Omental fat pad (tissue), 4 donors: ENCODE measurements at places on chromosomes 3 and 15. TPM values are rescaled to one million over a fixed set of nuclear protein-coding genes. Genes with fewer than 3 reads are reported as not detected.

DNA sequence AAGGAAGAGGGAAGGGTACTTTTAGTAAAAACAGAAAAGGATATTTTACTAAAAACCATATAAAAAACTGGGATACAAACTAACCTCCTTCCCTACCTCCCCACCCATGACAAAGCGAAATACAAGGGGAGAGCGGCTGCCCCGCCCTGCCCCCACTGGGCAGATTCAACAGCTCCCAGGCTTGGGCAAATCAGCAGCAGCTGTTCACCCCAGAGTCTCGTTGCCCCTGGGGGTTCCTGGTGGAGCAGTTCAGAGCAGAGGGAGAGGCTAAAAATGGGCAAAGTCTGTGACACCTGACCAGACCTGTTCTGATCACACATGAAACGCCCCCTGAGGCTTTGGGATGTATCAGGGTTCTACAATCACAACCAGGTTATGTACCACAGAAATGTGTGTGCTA is 2.5 kb upstream of the ETFA start:
- no peak for DNase-seq

DNA sequence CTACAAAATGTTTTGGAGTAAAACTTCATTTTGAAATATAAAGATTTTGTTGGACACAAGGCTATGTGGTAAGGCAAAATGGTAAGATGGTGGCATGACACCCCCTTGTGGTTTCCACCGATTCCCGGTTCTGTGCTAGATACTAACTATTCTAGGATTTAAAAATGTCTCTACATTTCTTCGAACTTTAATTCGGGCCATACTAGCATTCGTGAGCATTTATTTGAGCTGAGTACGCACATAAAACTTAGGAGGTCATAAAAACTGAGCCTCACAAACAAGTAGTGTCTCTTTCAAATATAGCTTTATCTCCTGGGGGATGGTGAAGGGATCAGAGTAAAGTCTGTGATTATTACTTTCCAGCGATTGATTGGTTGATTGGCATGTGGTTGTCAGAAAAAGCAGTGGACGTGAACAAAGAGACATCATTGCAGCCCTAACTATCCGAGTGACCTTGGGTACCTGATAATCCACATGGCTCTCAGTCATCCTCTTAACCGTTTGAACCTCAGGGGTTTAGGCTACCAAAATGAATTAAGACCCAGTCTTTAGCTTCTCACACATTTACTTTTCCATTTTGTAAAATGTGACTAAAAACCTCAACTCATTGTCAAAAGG is 1.1 kb upstream of the ZNF639 start:
- DNase-seq: no peak

GRCh38 chr15:70857562-70858285 is 3.8 kb upstream of the LARP6 start:
- no peak for DNase-seq

DNA sequence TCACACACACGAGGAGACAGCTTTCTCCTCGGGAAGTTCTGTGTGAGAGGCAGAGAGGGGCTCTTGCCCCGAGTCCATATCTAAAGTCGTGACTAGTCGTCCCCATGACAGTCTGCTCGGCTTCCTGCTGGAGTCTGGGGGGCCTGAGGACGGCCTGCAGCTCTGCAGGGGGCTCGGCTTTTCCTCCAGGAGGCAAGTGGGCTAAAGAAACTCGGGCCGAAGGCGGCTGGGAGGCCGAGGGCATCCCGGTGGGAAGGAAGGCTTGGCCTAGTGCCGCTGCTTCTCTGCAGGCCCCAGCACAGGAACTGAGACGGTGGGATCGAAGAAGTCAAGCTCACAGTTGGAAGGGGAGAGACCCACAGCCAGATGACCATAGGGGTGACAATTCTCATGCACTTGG is 25.4 kb upstream of the PIGZ start:
- DNase-seq: peak; percentile 7

DNA sequence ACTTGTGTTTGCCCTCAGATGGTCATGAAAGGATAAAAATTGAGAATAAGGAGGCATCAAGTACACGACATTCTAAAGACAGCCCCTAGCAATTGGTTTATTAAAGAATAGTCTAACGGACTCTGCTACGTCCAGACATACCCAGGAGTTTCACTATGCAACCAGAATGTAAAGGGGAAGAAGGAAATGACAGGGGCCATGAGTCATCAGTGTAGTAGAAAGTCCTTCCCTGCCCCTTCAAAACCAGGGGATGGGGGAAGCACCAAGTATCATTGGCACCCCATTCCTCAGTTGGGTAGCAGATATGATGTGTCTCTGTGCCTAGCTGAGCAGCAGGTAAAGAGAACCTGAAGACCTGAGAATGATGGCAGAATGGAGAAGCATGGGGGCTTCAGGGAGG is 367.4 kb downstream of the IL20RB start:
- no peak for DNase-seq

- DNase-seq: no peak
These were observed 59.1 kb upstream of the IQSEC1 start for GRCh38 chr3:13132281-13132680.

GRCh38 chr15:66581972-66582537 is 16.3 kb upstream of the LCTL start:
- DNase-seq: no peak

DNA sequence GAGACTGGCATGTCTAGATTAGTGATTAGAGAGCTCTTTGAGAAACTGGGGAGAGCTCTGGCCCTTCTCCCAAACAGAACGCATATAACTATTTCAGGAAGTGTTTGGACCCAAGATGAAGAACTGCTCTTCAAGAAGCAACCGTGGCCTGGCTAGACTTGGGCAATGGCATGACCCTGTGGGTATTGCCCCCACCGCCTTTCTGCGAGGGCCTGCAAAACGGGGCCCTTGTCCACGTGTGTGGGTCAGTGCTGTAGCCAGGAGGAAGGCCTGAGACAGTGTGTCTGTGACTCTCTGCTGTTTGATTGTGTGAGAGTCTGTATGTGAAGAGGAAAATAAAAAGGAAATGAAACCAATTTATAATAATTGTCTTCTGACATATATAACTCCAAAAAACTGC is 42.5 kb downstream of the EEFSEC start:
- no peak for DNase-seq

GRCh38 chr3:15815696-15816095 is 17.9 kb upstream of the ANKRD28 start:
- no peak for DNase-seq

DNA sequence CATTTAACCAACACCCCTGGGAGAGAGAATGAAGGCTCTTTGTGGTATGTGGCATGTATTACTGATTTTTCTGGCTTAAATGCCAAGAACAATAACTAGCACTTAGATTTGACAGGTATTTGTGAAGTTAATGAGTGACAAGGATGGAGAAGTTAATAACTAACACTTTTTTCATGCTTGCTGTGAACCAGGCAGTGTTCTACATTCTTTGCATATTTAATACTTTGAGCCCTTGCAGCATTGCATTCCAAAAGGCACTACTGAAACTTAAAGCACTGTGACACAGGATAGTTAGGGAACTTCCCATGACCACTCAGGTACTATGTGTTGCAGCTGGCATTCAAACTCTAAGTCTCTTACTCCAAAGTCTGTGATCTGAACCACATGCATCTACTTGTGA is 650.6 kb downstream of the ZPLD1 start:
- DNase-seq: no peak

DLG1 gene
- total RNA-seq: 64.9 TPM
